ENCODE measurements at places on chromosomes 6 and 20.
A peak's percentile ranks its signal among the peaks of the same experiment; 100 is the strongest.

DNA sequence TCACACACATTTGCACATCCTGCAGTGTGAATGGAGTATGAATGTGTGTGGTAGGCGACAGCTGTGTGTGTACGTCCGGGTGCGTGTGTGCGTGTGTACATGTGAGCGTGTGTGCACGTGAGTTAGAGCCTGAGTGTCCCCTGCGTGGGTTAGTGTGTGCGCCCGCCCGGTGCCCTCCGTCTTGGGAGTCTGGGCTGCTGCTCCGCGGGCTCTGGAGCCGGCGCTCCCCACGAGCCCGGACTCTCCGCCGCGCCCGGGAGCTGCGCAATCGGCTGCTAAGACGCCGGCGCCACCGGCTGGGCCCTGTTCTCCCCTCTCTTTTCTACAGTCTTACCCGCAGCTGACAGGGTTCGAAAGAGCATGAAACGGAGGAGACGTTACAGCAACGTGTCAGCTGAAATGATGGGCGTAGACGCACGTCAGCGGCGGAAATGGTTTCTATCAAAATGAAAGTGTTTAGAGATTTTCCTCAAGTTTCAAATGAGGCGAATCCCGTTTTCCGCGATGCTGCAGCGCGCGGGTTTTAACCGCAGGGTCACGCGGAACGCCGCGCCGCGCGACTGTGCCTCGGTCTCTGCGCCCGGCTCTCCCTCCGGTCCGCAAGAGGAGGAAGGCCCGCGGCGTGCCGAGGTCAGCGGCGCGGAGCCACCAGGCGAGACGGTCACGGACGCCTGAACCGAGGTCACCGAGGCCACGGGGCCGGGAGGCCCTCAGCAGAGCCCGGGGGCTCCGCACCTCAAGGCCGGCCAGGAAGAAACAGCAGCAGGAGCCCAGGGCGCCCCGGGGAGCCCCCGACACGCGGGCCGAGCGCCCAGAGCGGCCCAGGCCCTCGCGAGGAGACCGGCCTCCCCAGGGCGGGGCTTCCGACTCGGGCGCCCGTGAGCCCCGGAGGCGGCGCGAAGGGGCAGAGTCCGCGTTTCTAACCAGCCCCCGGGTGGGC lies 95.3 kb upstream of the BHLHE23 start:
- DNase-seq, result peak; percentile 34

DNA sequence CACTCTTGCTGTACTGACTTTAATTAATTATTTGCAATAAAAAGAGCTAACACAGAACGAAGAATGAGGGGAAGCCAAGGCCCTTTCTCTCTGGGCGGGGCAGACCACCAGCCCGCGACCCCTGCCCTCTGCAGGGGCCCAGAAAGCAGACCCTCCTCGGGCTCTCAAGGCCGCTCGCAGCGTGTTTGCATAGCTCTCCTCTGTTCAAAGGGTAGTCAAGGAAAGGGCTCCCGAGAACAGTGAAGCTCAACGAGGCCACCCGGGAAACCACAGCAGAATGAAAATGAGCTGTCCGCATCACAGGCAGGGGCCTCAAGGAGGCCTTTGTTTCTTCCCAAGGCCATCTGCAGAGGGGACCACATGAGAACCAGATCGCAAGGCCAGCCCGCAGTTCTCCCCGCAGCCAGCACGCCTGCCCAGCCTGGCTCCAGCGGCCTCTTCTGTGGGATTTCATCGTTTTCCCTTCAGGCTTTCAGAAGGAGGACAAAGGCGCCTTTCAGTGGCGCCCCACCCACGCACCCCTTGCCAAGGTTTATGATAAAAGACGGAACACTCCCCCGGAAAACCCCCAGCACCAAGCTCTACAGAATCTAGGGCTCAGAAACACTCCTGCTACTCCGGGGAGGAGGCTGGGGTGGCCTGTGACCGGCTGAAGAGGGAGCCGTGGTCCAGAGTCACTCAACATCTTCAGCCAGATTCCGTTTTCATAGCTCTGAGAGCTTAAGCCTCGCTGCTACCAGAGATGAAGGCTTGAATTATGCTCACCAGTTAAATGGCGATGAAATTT lies 25.3 kb downstream of the ACSS1 start:
- no peak for DNase-seq

DNA sequence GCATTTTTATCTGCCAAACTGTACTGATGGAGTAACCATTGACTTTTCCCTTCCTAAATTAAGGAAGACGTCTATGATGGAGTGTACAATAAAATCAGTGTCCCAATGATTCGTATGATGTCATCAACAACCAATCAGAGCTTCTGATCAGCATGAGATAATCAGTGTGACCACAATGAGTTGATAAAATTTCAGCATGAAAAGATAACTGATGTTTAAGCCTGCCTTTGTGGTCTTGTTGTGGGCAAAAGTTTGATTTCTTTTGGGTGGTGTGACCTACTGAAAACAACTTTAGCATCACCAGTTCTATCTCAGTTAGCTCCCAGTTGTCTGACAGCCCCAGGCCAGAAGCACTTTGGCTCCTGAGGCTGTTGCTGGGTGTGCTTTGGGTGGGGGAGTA lies 3.3 kb downstream of the PCIF1 start:
- peak; percentile 38 for DNase-seq

GRCh38 chr20:22404419-22405170 lies 179.8 kb downstream of the FOXA2 start:
- peak; percentile 52 for DNase-seq

- DNase-seq, result no peak
Observed at GRCh38 chr6:167324111-167324510, 775 bp upstream of the TTLL2 start.

DNA sequence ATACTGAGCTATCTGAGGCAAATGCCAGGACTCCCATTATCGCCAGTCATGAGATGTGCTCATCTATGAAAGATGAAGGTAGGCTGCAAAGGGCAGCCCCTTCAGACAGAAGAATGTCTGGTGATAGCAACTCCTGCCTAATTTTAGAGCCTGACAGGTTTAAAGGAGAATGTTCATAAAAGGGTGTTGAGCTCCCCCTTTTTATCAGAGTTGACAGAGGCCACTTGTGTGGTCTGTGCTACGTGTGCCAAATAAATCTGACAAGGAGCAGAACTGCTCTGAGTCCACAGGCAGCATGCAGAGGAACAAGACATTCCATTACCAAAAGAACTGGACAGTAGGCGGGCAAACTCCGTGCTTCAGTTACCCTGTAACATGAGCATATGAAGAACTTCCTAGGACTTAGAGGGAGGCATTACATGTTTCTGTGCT lies 101.8 kb downstream of the PREP start:
- no peak for DNase-seq

DNA sequence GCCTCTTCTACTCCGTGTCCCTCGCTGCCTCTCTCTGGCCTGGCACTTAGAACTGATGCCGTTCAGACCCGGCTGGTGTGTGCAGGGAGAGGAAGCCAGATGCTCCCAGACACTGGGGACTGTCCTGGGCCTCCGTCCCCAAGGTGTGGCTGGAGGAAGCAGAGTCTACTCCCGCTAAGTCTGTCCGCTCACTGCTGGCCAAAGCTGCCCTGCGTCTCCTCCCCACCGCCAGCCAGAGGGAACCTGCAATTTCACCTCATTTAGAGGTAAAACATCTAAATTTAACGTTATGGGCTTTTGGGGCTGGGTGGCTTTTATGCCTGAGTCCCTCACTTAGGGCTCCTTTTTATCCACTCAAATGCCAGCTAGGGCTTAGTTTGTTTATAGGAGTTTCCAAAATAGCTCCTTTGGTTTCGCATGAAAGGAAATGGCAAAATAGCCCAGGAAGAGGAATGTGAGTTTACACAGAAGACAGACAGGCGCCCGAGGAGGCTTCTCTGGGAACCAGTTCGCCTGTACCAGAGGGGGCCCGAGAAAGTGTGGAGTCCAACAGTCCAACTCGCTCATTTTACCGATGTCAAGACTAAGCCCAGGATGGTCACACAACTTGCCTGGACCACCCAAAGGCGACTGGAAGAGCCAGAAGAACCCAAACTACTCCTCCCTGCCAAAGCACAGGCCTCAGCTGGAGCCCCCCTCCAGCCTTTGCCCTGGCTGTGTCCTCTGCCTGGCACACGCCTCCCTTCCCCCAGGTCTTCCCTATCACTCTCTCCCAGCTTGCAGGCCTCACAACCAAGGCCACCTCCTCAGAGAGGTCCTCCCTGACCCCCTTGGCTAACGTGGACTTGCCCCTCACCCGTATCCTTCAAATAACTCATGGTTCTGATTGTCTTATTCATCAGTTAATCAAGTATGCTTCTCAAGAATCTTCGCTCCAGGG lies 54.5 kb downstream of the RIPOR3 start:
- DNase-seq, result no peak

DNA sequence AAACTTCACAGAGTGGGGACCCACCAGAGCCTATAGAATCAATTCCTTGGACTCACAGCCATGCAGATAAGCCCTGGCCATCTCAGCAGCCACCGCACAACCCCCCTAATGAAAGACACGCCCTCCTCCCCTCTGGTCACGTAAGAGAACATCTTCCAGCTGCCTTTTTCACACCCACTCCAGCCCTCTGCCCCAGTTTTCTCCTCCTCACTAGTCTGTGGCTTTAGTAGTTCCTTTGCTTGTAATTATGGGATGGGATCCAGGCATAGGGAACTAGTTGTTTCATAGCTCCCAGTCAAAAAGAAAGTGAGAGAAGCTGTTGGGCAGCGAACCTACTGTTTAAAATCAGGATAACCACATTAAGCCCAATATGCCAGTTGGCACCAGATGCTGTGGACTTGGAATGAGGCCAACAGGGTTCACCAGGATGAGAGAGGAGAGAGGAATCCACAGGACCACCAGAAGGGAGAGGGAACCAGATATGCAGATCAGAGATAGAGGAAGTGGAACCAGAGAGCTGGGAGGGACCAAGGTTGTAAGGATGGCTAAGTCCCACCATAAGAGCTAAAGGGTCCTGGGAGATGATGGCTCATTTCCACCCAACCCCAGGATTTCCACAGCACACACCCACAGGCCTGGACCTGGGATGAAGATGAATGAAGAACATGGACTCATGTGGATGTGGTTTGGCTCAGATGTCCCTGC lies 9.0 kb upstream of the BTN3A1 start:
- peak; percentile 76 for DNase-seq

- DNase-seq, result no peak
Observed at GRCh38 chr20:4959592-4959991, 41.7 kb downstream of the SLC23A2 start.

DNA sequence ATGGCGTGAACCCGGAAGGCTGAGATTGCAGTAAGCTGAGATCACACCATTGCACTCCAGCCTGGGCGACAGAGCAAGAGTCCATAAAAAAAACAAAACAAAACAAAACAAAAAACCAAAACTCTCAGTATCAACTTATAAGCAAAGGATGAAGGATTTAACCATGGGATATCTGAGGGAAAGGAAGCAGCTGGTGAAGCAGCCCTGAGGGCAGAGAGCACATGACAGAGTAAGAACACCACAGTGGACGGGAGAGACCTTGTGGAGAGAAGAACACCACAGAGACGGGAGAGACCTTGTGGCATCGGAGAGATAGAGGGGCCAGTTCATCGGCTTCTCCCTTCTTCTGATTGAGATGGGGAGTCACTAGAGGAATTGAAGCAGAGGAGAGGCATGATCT lies 697.2 kb downstream of the HDGFL1 start:
- DNase-seq, result no peak

- DNase-seq, result no peak
Observed at GRCh38 chr20:20205862-20206236, 153.5 kb downstream of the CFAP61 start.

GRCh38 chr6:155996151-155996550 lies 540.5 kb upstream of the NOX3 start:
- no peak for DNase-seq

DNA sequence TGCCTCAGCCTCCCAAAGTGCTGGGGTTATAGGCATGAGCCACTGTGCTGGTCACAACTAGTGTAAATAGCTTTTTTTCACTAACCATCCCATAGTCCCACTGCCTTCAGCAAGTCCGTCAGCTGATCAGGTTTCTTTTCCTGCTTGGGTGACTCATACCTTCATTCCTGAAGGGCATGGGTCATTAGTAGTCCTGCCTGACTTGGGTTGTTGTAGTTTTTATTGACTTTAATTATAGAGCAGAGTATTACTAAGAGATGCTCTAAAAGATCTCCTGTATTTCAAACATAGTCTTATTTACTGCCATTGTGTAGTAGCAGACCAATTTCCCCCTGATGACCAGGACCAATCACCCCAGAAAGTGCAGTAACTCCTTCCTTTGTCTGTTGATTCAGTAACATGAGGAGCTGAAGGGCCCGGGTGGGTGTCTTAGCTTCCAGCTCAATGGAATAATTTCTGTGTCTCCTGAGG lies 25.8 kb downstream of the HLA-C start:
- DNase-seq, result peak; percentile 82

DNA sequence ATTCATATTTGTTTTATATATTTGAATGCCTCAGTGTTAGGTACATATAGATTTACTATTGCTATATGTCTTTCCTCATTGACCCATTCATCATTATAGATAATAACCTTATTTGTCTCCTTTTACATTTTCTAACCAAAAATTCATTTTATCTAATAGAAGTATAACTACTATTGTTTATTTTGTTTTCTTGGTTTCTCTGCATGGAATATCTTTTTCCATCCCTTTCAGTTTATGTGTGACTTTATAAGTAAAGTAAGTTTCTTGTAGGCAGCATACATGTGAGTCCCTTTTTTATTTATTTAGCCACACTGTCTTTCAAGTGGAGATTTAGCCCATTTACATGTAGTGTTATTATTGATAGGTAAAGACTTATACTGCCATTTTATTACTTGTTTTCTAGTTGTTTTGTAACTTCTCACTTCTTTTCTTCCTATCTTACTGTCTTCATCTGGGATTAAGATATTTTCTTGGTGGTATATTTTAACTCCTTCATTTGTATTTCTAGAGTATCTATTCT lies 572.0 kb upstream of the MAN1A1 start:
- no peak for DNase-seq

GRCh38 chr6:19311786-19312185 lies 525.4 kb upstream of the ID4 start:
- DNase-seq, result no peak

GRCh38 chr6:107513214-107513613 lies 23.3 kb downstream of the SOBP start:
- DNase-seq, result no peak

DNA sequence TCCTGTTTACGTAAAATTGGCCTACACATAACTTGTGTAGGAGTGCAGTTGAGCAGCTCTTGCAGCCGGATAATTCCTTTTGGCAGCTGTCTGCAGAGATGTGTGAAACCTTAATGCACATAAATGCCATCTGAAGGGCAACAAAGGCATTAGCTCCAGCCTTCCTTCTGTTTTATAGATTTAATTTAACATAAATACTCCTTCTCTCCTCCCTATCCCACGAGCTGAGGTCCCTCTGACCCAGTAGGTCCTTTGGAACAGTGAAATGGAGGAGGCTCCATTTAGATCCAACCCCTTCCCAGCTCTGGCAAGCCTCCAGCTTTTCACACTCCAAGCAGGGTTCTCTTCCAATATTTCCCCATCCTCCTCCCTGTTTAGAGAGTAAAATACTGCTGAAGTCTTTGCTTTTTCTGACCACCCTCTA lies 6.5 kb downstream of the PLEKHG1 start:
- DNase-seq, result no peak

DNA sequence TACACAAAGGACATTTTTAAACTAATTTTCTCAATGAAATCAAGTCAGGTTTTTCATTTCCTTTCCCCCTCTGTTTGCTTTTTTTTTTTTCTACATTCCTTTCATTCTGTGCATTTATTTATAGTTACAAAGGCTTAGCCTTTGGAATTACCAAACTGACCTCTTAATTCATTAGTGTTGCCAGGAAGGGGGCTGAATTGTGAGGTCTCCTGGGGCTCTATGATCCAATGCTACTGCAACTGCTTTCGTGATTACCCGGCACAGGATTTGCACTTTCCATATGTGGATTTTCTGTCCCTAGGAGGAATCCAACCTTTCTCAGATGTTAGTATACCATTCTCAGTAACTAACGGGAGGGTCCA lies 35.3 kb downstream of the NEDD9 start:
- DNase-seq, result peak; percentile 77
